ENCODE measurements at places on chromosomes 12 and 14.
A peak's percentile ranks its signal among the peaks of the same experiment; 100 is the strongest.

DNA sequence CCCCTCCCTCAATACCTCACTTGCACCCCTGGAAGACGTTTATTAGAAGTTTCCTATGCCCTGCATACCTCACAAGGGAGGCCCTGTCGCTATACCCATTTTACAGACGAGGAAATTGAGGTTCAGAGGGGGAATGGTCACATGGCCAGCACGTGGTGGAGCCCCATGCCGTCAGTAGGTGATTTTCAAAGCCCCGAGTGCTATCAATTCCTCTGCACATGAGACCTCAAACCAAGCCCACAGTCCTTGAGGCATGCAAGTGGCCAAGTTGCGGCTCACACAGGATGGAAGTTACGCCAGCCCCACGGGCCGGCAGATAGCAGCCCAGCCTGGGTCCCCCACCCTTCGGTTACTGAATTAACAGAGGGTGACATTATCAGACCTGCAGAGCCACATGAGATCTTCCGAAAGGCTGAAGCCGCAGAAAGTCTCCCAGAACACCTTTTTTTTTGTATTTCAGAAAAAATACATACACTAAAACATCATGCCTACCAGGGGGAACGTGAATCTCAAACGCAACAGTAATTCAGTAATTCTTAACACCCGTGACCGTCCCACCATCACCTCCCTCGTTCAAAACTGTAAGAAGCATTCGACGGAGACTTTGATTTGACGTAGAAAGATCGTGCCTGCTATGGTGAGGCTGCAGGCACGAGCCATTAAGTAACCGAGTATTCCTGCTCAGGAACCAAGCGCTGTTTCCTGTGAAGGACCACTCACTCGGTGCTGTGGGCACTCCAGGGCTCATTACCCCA lies 129.0 kb downstream of the RFLNA start:
- DNase-seq = no peak

DNA sequence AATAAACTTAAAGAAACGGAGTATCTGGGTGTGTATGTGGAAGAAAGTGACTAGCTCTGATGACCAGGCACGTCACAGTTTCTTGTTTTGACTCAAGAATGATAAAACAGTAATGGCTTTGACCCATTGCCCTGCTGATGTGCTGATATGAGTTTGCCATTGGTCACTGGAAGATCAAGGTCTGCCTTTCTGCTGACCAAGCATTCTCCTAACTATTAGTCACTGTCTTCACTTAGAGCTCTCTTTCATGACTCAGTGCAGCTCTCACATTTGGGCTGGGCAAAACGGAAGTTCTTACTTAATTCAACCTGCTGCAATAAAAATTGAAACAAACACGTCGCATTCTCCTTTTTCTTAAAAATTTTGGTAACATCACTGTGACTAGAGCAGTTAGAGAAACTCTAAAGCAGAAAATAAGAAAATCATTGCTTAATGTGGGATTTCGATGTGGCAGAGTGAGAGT lies 366.7 kb downstream of the BTG1 start:
- peak; percentile 77 for DNase-seq

DNA sequence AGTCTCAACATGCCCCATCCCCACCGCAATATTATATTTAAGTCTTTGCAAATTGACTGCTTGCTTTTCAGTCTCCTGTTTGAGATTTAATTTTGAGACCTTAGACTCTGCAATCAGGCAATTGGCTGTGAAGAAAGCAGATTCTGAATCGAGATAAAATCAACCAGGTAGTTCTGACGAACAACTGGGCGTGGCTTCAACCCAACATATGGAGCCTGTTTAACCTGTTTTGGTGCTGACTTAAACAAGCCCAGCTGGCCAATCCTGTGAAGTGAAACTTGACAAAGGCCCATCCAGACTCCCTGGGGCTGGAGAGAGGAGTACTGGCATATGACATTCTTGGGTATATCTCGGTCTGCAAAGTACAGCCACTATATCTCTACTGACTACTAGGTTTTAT lies 9.8 kb upstream of the CIPC start:
- no peak for DNase-seq

GRCh38 chr12:10279937-10280336 lies 27.7 kb upstream of the KLRD1 start:
- DNase-seq = no peak

- no peak for DNase-seq
Measured at GRCh38 chr14:31449971-31450610, 7.2 kb downstream of the DTD2 start.

Data from activated effector memory CD4-positive, alpha-beta T cell treated with anti-CD3 and anti-CD28 coated beads, Interleukin-2, amount 50 U/mL, for 16 hours (primary cell).